HCT116 (cell line): ENCODE measurements at places on chromosomes 7 and 10.

- peak; percentile 56 for DNase-seq
Measured at GRCh38 chr7:128863433-128863989, 855 bp downstream of the ATP6V1F start.

DNA sequence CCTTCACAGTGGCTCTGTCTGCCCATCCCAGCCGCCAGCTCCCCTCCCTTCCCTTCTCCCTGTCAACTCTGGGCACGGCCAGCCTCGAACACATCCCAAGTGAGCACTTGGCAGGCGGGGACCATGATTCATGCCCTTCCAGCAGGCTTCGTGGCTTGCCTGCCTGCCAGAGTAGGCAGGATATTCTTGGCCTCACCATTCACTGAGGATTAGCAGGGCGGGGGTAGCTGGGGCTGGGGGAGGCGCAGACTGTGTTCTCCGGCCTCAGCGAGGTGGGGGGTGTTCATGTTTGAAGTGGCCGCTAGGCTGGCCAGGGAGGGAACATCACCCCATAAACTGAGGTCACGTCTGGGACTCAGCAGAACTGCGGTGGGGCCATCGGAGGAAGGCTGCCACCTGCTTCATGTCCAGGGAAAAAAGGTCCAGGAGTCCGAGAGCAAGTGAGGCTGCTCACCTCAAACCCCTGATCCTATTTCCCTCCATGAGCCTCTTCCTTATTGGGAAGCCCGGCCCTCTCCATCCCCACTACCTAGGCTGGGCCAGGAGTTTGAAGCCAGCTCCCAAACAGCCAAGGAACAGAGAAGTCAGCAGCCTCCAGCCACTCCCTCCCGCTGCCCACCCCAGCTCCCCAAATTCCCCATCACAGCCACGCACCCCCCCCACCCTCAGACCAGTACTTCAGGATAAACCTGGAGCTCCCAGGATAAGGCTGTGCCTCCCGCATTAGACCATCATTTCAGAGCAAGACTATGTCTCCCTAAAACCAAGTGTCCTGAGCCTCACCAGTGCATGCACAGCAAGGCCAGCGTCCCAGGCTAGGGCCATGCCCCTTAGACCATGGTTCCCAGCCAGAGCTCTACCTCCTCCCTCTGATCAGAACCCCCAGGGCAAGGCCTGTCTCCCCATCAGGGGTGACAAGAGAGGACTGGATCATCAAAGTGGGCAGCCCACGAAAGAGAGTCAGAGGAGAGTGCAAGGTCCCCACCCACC, 42.8 kb upstream of the RABGEF1 start:
- no peak for DNase-seq

DNA sequence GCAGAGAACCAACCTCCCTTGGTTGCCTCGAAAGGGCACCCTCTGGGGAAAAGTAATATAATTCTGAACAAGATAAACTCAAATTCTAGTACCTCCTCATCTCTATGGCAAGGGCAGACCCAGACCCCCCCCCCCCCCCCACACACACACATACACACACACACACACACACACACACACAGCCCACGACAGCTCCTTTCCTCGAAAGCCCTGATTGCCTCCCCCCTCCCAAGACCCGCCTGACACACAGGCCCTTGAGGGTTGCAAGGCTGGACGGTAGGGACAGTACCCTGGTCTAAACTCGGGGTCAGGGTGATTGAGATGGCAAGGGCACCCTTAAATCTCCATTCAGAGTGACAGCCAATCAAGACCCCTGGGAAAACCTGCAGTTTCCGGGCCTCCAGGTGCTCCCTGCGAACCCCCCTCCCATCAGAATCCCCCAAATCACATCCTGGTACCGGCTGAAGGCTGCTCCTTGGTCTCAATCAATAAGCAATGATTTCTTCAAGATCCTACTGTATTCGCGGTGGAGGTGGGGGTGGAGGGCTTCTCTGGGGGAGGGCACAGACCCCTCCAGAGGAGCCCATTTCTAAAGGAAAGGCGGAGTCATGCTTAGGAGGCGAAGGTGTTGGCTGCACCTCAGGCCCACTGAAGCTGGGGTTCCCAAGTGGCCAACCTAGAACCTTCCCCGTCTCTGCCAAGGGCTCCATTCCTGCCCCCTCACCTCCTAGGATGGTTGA, 100.7 kb downstream of the HIP1 start:
- DNase-seq, result no peak

- peak; percentile 80 for DNase-seq
Measured at GRCh38 chr7:155291045-155291530, 6.6 kb upstream of the INSIG1 start.

DNA sequence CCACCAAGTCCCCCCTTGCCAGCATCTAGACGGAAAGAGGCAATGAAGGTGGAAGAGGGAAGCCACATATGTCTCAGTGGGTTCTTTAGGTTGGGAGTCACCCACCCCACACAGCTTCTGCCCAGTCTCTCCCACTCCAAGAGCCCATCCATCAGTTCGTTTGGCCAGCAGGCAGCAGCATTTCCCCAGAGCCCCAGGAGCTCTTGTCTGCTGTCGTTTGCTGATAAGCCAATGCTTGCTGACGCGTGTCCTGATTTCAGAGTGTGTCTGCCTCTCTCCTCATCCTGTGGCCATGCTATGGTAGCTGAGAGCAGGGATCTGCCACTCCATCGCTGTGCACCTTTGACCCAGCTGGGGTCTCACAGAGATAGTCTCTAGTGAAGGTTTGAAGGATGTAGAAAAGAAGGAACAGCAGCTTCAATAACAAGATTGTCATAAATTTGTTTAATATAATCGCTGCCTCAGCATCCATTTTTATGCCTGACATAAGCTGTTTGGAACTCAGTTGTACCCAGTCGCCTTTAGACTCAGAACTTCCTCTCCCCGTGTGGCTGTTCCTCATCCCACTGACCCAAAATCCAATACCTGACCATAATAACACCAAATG, 39.4 kb upstream of the GDF10 start:
- DNase-seq, result no peak

- no peak for DNase-seq
Measured at GRCh38 chr10:87886635-87887034, 23.2 kb downstream of the PTEN start.

DNA sequence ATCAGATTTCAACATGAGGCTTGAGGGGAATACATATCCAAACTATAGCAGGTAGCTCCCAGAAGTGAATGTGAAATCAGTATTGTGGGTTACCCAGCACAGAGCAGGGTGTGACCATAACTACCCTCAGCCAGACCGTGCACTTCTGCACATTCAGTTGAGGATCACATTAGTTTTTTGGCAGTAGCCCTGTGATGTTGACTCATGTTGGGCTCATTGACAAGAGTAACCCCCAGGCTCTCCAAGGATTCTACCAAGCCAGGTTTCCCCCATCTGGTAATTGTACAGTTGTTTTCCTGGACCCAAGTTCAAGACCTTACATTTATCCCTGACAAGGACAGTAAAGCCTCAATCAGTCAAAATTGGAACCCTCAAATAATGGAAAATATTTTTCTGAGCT, 11.7 kb upstream of the CPA4 start:
- no peak for DNase-seq

GRCh38 chr10:81013771-81014170, 476.1 kb downstream of the SH2D4B start:
- no peak for DNase-seq

DNA sequence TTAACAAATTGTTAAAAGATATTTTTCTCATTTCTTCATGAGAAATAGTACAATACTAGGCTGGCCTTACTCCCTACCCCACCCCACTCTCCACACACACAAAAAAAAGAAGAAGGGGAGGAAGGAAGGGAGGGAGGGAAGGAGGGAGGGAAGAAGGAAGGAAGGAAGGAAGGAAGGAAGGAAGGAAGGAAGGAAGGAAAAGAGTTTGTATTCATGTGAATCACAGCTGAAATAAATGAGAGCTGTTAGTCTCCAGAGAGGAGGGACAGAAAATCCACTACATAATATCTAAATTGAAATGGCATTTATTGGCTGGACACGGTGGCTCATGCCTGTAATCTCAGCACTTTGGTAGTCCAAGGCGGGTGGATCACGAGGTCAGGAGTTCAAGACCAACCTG, 57.8 kb downstream of the SEMA3A start:
- DNase-seq, result no peak

- no peak for DNase-seq
Measured at GRCh38 chr7:131797841-131798240, 241.4 kb upstream of the PODXL start.

- no peak for DNase-seq
Measured at GRCh38 chr10:74453169-74453568, 302.1 kb downstream of the ADK start.

DNA sequence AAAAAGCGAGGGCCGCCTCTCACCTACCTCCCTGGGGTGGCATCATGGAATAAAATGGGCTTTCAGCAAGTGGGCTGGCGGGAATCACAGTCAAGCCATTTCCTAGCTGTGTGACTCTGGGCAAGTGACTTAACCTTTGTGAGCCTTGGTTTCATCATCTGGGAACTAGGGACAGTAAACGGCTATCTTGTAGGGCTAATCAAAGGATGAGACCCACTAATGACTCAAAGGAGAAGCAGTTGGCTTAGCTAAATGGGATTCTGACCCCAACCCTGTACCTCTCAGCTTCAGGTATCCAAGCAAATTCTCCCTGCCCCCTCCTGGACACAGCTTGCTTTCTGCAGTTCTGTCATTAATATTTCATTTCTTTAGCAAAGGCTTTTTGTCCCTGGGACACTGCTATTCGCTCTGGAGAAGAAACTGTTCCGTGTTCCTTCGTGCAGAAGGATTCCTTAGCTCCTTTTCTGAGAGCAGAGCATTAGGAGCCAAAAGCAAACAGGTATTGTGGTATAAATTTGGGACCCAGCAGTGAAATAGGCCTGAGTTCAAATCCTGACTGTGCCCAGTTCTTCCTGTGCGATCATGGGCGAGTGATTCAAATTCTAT, 25.9 kb downstream of the TRIM8 start:
- DNase-seq, result no peak

DNA sequence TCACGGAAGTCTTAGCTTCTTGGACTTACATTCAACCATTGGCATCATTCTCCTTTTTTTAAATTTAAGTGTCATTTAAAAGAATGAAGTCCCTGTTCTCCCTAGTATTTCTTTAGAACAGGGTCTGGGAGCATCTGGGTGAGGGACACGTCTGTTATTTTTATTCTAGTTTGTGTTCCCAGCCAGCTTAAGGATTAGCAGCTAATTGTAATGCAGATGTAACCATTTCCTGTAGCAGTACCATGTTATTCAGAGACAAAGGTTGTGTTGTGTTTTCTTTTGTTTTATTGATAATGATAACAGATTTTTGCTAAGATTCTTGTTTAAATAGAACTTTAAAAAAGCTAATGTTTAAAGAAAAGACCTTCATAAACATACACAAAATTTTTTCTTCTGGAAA, 34.3 kb downstream of the BMS1 start:
- DNase-seq, result no peak

GRCh38 chr7:90007001-90007654, 147.1 kb upstream of the STEAP1 start:
- DNase-seq, result no peak

GRCh38 chr10:22679608-22680007, 34.8 kb downstream of the PIP4K2A start:
- DNase-seq, result no peak

DNA sequence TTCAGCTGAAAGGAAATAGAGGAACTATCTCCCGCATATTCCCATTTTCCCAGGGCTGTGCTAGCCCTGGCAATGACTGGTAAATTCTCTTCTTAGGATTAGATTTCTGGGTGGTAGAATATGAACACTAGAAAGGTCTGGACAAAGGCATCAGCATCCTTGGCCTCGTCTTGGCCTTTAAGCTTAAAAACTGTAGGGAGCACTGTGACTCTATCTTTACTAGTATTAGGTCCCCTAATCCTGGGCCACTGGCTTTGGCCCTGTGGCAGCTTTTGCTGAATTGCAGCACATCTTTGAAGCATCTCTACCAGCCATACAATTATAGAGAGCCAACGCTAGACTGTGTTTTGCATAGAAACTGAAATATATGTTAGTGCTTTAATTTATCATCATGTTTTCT, 41.5 kb upstream of the EBLN1 start:
- DNase-seq, result no peak

DNA sequence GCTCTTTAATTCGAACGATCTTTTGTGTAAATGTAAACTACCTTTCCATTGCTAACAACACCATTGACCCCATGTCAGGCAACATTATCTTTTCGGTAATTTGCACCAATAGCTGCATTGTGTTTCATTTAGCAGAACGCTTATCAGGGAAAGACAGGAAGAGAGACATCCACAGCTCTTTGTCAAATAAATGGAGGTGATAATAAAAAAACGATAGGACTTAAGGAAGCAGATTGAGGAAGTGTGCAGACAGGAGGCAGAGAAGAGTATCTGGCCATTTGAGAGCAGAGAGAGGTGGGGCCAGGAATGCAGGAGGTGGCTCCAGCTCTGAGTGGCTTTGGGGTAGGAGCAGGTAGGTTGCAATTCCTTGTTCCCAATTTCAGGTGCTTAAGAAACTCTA, 37.5 kb upstream of the ADARB2 start:
- DNase-seq, result no peak

DNA sequence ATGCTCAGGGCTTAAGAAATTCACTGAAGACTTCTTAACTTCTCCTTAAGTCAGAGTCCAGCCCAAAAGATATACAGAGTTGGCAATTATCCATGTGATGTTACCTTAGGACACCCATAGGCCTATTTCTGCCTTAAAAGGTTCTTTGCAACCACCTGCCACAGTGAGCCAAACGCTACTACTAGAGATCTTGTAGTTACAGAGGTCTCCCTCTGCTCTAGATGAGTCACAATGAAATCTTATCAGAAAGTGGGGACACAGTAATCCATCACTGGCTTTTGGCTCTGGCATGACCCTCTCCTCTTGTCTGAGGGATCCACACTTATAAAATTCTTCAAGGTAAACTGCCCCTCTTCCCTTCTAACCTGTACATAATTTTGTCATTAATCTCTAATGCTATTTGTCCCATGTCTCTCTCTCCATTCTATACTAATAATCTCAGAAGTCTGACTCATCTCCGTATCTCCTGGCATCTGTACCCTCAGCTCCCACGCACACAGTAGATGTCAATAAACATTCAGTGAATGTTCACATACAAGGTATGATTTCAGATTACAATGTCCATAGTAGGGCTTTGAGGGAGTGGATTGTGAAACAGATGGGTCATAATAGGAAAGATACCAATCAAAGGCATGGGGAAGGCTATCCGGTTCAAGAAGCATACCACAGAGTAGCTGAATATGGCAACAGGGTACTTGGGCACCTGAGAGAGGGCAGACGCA, 112.1 kb downstream of the SGMS1 start:
- peak; percentile 47 for DNase-seq

GRCh38 chr10:59285073-59285472, 77.3 kb downstream of the FAM13C start:
- DNase-seq, result no peak

GRCh38 chr7:85765698-85766298, 578.9 kb upstream of the SEMA3D start:
- DNase-seq, result no peak

- DNase-seq, result no peak
Measured at GRCh38 chr10:43407148-43407575, 1.8 kb downstream of the HNRNPF start.
